ENCODE measurements at places on chromosomes 11 and 22.

- DNase-seq, result no peak
Measured at GRCh38 chr11:85930879-85931366, 75.7 kb downstream of the CCDC83 start.

DNA sequence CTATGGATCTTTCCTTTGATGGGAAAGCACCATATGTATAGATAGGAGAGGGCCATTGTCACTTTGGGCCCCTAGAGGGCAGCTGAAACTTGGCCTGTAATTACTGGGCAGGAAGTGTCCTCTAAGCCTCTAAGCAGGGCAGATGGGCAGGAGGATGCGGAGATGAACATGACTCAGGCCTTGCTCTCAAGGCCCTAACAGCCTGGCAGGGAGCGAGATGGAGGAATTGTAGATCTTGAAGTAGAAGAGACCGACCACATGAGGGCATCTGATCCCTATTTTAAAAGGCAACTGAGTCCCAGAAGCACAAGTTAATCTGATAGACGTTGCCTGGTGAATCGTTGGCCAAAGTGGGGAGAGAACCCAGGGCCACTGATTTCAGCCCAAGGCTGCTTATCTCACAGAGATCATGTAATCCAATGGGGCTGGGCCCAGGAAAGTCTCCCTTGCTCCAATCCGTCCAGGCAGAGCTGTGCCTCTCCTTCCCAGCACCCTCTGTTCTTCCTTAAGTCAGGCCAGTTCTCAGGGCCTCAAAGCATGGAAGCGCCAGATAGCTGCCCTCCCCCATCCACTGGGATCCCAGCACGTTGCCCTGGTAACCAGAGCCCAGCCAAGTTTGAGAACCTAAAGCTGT is 2.5 kb upstream of the SEPTIN3 start:
- no peak for DNase-seq

DNA sequence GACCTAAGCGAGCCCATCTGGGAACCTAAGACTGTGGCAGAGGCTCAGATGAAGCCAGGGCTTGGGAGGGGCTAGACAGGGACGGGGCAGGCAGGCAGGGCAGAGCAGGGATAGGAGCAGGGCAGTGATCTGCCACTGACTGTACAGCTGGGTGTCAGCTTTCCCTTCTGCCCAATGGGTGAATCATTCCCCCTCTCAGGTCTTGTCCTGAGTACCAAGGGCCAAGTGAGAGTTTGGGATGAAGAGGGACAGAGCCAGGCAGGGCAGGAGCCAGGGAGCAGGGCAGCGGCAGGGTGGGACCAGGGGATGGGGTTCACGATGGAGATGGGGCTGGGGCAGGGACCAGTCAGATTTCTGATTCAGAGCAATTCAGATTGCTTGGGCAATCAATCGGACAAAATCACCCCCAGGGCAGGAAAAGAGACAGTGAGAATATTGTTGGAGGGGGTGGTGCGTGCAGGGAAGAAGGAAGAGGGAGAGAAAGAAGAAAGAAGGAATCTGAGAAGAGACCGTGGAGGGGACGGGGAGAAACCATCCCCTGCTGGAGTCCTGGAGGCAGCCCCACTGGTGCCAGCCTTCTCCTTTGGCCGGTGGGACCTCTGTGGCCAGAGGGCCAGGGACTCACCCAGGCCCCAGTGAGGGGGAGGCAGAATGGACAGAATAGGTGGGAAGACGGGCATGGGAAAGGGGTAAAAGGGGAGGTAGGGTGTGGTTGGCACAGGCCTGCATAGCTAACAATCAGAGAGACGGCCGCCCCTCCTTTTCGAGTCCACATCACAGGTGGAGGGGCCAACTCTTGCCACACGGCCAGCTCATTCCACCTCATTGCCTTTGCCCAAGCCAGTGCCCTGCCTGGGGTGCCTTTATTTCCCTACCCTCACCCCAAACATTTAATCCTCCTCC is 47.2 kb downstream of the CYTH4 start:
- DNase-seq, result no peak

DNA sequence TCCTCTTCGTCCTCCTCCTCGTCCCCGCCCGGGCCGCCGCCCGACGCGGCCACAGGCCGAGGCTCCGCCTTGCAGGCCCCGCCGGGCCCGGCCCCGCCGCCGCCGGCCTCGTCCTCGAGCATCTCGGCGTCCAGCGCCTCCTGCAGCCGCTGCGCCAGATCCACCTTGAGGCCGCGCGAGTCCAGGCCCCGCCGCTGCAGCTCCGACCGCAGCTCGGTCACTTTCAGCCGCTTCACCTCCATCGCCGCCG is 417 bp downstream of the HNRNPUL2 start:
- DNase-seq, result no peak

DNA sequence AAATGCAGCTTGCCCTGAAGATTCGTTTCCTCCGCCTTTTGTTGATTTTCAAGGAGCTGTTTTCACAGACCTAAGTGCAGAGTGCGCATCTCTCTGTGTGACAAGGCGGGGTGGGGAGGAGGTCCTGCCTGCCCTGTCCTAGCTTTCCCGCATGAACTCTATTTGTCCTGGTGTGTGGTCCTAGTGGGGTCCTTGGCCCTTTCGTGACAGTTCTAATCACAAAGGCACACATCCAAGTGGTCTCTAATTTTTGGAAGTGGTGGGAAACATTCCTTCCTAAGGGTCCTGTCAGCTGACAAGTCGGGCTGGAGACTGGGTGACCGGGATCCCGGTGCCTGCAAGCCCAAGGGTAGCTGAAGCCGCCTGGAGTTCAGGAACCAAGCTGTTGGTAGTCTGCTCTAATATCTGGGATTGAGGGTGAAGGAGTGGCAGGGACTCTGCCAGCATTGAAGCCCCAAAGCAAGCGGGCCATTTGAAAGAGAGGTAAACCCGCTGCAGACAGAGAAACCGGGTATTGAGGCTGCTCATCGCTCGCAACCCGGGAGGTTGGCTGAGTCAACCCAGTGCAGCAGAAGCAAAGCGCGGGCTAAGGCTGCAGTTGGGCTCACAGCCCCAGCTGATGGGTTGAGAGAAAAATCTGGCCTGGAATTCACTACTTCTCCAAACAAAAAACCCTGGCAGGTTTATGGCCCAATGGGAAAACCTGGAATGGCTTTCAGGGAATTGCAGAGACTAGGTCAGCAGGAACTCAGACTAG is 28.1 kb upstream of the FBXO3 start:
- DNase-seq, result peak; percentile 10

GRCh38 chr11:33263549-33263948 is 6.4 kb downstream of the HIPK3 start:
- no peak for DNase-seq

DNA sequence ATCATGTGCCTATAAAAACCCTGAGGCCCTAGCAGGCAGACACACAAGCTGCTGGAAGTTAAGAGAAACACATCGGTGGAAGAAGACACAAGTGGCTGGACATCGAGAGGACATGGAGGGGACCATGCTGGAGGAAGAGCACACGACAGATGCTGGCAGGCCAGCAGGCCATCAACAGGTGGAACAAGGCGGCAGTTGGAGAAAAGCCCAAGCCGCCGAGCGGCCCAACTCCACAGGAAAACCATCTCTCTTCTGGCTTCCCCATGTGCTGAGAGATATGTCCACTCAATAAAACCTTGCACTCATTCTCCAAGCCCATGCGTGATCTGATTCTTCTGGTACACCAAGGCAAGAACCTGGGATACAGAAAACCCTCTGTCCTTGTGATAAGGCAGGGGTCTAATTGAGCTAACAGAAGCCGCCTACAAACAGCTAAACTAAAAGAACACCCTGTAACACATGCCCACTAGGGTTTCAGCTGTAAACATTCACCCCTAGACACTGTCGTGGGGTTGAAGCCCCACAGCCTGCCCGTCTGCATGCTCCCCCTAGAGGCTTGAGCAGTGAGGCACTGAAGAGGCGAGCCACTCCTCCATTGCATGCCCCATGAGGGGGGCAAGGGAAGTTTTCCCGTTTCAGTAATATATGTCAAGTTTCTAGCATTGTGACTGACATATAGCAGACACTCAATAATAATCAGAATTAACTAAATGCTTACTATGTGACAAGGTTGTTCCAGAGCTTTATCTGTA is 39.0 kb upstream of the MMP20 start:
- no peak for DNase-seq

All from stimulated activated CD4-positive, alpha-beta T cell treated with anti-CD3 and anti-CD28 coated beads, Interleukin-4, amount 100 ng/mL, for 48 hours (primary cell).